ENCODE measurements at places on chromosomes 11 and 22.

GRCh38 chr22:46851941-46852340, 89.5 kb downstream of the TBC1D22A start:
- no peak for DNase-seq

- no peak for DNase-seq
Measured at GRCh38 chr11:21321530-21321929, 652.1 kb downstream of the NELL1 start.

DNA sequence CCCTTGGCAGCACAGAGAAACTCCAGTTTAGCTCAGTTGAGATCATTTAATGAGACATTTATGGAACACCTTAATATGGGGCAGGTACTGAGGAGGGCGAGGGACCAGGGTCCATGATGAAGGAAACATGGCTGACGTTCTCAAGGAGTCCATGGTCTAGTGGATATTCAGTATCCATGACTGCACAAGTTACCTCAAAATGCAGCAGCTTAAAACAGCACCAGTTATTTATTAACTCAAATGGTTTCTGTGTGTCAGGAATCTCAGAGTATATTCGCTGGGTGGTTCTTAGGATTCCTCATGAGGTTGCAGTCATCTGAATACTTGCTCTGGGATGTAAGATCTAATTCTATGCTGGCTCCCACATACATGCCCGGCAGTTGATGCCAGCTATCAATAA, 346.8 kb downstream of the LARGE1 start:
- no peak for DNase-seq

DNA sequence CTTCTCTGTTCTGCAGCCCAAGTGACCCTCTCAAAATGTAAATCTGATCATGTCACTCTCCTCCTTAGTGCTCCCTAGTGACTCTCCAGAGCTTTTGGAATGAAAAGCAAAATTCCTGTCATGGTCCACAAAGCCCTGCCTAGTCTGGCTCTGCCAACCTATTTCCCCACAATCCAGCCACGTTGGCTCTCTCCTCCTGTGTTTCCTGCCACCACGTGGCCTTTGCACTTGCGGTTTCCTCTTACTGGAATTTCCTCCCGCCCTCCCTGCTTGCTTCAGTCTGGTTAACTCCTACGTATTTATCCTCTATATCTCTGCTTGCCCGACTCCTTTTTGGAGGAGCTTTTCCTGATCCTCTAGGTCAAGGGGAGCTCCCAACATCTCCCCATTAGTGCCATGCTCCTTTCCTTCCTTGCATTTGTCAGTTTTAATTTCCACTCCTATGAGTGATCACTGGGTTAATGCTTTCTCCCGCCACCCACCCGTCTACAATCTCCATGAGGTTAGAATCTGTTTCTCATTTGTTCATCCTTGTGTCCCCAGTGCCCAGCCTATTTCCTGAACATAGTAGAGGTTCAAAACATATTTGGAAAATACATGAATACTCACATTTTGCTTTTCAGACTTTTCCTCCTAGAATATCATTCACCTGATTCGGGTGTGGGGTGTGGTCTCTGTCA, 11.5 kb downstream of the NNMT start:
- DNase-seq: no peak

DNA sequence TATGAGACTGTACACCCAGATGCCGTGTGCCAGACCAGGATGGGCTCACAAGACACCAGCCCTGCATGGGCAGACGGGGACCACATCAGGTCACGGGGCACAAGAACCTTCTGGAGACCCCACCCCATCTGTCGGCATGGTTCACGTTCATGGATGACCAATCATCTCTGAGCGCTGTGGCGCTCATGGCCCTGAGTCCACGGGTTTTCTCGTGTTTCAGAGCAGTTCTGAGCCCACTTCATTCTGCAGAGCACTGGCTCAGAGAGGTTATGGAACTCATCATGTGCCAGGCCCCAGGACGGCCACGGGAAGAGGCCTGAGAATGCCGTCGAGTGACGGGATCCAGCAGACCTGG, 63.0 kb upstream of the PPARA start:
- DNase-seq: no peak

DNA sequence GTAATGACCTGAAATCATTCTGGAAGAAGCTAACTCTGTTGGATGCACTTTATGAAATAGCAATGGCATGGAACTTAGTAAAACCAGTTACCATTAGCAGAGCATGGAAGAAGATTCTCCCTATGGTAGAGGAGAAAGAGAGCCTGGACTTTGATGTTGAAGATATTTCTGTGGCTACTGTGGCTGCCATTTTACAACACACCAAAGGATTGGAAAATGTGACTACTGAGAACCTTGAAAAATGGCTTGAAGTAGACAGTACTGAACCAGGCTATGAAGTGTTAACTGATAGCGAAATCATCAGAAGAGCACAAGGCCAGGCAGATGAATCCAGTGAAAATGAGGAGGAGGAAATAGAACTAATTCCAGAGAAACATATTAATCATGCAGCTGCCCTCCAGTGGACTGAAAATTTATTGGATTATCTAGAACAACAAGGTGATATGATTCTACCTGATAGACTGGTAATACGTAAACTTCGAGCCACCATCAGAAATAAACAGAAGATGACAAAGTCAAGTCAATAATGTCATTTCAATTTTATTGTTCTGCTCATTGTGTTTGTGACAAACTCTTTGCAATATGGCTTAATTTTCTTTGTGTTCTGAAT, 2.0 kb downstream of the JRKL start:
- DNase-seq: no peak

Measured in NCI-H510A treated with DMSO at 0.1 percent for 48 hours (cell line).